ENCODE measurements at places on chromosomes 4 and X.

GRCh38 chr4:119139822-119140252 lies 4.2 kb downstream of the MYOZ2 start:
- no peak for DNase-seq

DNA sequence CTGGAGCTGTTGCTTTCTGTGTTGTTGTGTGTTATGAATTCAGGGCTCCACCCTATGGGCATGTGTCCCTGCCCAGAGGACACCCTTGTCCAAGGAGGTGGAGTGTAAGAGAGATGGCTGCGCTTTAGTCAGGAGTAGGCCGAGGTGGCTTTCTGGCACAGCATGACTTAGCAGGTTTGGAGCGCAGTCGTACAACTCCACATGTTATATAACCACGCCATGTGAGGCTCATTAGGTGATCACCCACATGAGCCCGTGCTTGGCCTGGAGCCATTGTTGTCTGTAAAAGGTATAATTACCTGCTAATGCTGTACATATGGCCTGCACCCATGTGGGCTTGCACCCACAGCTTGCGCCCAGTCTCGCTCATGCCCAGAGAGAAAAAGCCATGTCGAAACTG lies 15.8 kb upstream of the ANAPC4 start:
- DNase-seq = no peak

DNA sequence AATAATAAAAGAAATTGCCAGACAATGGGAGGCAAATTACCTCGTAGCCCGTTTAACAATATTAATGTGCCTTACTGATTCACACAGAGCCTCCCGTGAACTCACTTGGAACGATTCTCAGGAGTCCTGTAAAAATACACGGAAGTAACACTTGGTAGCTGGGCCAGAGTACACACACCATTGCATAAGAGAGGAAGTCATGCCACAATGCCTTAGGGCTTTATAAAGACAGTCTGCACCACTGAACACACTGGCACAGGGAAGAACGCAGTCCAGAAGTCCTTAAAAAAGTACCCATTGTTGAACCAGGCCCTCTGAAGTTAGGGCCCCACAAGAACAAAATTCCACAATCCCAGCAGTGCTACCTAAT lies 15.1 kb downstream of the SLC2A9 start:
- peak; percentile 75 for DNase-seq

DNA sequence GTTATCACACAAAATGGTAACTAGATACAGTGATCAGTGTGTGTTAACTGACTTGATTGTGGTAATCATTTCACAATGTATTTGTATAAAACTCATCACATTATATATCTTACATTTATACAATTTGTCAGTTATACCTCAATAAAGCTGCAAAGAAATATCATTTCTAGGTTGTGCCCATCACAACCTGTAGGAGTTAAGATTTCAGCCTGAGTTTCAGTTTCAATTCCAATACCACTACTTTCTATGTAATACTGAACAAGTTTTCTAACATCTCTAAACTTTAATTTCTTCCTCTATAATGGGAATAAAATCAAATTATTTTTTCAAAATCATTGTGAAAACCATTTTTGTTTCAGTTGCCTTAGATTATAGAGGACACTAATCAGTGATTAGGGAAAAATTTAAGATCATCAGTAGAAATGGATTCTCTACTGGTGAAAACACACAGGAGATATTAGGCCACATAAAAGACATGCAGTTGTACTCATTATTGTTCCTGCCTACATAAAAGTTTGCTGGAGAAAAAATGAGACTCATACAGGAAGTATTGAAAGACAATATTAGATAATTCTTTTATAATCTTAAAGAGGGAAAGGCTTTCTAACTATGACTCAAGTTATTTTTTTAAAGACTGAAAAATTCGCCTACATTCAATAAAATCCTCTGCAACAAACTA lies 18.4 kb upstream of the TBC1D1 start:
- no peak for DNase-seq

- no peak for DNase-seq
These were observed 132.1 kb upstream of the CXCL13 start for GRCh38 chr4:77473509-77473908.

- no peak for DNase-seq
These were observed 69.6 kb upstream of the MTNR1A start for GRCh38 chr4:186624951-186625350.

DNA sequence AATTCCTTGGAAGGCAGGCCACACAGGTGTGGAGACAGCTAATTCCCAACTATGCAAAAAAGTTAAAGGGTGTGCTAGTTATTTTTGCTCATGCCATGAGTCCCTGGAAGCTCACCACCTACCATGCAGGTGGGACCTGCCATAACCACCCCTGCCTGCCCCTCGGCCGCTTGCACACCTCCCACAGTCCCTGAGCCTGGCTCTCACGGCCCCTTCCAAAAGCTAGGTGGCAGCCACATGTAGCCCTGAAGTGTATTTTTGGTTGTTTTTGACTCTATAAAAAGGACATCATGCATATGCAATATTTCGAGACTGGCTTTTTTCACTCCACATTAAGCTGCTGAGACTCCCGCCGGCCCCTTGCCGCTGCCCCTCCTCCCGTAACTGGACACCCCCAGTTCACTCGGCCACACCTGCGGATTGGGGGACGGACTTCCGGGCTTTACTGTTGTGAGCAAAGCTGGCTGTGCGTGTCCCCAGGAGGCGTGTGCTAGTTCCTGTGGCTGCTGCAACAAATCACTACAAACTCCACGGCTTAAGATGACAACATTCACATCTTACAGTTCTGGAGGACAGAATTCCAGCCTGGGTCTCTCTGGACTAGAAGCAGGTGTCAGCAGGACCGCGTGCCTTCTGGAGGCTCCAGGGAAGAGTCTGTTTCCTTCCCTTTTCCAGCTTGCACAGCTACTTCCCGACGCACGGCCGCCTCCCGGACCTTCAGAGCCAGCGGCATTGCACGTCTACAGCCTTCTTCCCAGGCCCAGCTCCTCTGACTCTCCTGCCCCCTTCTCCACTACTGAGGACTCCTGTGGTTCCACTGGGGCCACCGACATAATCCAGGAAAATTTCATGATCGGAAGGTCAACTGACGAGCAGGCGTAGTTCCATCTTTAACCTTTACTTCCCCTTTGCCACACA lies 24.8 kb downstream of the ZFYVE28 start:
- DNase-seq = no peak

DNA sequence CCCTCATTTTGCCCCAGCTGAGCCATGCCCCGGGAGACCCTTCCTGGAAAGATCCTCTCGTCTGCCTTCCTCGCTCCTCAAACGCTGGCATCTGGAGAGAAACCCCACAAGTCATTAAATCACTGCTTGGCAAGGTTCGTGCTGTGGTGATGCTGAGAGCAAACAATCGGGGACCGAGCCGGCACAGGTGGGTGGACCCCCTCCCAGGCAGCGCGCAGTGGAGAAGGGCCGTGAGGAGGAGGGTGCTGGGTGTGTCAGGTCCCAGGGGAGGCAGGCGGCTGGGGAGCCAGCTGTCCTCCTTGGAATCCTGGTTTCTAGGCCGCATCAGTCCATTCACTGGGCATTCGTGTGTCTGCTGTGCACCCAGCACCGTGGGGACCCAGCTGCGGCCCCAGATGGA lies 64.9 kb upstream of the PSAPL1 start:
- DNase-seq = no peak

DNA sequence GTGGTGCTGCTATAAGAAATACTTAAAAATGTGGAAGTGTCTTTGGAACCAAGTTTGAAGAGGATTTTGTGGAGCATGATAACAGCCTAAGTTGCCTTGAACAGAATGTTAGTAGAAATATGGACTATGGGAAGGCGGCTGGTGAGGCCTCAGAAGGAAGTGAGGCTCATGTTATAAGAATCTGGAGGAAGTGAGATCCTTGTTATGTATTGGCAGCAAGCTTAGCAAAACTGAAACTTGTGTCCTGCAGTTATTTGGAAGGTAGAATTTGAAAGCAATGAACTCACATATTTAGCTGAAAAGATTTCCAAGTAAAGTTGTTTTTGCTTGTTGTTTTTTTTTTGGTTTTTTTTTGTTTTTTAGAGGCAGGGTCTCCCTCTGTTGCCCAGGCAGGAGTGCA lies 13.6 kb upstream of the MED14 start:
- DNase-seq = peak; percentile 53

- DNase-seq = peak; percentile 34
These were observed 123.3 kb downstream of the KDM6A start for GRCh38 chrX:44996277-44996676.

DNA sequence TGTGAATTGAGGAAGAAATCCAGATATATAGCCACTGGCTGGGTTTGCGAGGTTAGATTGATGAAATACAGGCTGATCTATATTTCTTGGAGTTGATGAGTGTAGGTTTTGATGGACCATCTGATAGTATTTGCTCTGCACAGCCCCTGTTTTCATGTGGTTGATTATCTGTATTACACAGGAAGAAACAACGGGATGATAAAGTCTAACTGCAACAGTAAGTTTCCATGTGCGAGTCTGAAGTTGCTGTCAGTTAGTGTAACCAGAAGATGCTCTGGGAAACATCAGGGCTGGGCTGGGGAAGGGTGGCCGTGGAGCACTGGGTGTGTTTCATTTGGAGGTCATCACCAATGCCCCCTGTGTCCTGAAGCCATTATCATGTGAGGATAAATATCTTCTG lies 148.4 kb upstream of the SFRP2 start:
- no peak for DNase-seq

DNA sequence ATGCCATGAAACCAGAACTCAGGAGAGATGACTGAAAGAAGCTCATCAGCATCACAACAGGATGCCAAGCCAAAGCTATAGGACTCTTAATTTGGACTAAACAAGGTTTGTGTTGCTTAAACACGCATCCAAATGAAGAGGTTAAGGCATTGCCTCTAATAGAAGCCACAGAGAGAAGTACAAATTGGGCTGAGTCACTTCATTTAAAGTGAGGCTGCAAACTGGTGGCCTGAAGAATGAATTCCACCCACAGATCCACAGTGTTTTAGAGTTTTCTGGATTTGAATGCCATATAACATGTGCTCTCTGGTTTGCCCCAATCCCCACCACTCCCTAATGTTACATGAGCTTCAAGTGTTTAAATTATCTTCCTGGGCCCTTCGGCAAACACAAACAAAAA lies 103.5 kb downstream of the FIP1L1 start:
- DNase-seq = no peak

- DNase-seq = no peak
These were observed 519.3 kb upstream of the NR3C2 start for GRCh38 chr4:148961526-148961925.

DNA sequence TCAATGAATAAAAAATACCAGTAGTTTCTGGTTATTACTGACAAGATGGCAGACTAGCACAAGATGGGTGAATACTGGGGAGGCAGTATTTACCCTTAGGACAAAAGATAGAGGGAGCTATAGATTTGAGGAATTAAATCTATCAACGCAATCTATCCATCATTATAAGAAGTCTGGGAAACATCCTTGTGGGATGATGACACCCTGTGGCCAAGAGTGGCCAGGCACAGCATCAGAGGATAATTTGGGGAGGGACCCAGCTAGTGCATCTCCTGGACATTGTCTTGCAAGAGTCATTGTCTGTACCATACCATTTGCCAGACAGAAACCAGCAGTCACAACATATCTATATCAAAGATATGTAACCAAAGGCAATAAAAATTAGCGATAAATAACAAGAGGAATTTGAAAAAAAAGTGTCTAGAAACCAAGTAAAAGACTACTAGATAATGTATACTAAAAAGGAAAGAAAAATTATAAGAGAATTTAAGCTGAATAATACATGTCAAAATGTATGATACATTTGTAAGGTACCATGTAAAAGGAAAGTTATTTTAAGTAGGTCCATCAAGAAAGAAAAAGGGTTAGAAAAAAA lies 22.9 kb downstream of the KCTD8 start:
- DNase-seq = no peak

GRCh38 chr4:8097141-8097541 lies 61.5 kb downstream of the ABLIM2 start:
- no peak for DNase-seq

DNA sequence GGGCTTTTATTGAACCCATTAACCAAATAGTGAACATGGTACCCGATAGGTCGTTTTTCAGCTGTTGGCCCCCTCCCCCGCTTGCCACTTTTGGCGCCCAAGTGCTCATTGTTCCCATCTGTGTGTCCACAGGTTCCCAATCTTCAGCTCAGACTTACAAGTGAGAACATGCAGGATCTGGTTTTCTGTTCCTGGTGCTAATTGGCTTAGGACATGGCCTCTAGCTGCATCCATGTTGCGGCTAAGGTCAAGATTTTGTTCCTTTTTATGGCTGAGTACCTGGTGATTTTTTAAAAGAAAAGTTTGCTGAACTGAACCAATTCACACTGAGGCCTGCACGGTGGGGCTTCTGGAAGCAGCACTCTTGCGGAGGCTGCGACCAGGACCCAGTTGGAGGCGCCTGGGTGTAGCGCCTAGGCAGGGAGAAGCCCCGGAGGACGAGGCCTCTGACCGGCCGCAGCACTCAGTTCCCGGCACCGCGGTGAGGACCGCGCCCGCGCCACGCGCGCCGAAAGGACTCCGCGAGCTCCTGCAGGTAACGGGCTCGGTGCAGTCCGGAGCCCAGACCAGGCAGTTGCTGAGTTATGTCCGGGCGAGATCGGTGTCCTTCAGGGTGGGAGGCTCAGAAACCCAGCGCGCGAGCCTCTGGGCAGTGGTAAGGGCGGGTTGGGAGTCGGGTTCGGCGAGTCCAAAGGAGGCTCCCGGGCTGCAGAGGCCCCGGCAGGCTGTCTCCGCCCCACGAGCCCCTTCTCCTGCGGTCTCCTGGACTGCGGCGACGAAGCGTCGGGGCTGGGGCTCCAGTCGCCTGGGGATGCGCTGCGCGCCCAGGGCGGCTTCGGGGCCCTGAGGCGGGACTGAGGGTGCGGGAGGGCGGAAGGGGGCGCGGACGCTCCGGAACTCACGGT lies 15.8 kb upstream of the SLC25A4 start:
- DNase-seq = no peak

DNA sequence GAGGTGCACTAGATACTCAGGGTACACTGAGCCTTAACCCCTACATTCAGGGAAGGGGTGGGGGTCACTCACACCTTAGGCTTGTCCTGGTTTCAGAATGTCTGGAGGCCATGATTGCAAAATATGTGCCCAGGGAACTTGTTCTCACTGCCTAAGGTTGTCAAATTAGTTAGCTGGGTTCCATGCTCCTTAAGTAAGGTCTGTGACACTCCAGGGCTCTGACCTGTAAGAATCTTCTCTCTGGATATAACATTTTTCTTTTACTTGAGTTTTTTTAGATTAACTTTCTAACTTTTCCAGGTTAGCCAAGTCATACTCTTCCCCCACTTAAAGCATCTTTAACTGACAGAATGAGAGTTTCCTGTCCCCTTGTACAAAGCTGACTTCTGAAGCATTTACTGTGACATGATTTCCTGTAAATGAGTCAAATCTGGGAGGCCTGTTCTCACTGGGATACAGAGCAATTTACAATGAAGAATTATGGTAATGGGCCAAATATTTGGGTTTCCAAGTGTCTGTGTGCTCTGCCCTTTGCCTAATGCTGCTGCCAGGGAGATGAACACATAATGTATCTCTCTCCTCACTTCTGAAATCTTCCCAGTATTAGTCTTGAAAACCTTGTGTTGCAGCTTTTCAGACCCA lies 101.7 kb downstream of the GATB start:
- no peak for DNase-seq

GRCh38 chrX:11739776-11740175 lies 18.3 kb upstream of the MSL3 start:
- DNase-seq = no peak
